ENCODE measurements at places on chromosomes 1 and 21. TPM values are rescaled to one million over a fixed set of nuclear protein-coding genes. Genes with fewer than 3 reads are reported as not detected.

DNA sequence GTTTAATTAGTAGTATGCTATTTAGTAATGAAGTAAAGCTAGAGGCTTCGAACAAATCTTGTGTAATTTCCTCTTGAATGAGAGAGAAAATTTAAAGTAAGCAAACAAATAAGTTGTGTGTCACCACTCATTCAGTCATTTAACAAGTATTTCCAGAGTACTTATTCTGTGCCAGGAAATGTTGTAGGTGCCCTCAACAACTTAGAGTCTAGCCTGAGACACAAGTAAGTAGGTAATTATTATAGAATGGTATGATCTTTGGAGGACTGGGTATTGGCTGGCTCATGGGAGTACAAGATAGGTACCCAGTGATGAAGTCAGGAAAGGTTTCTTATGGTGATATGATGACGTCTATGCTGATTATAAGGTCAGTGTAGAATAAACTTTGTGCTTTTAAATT, 17.4 kb upstream of the METTL18 start:
- DNase-seq = no peak

DNA sequence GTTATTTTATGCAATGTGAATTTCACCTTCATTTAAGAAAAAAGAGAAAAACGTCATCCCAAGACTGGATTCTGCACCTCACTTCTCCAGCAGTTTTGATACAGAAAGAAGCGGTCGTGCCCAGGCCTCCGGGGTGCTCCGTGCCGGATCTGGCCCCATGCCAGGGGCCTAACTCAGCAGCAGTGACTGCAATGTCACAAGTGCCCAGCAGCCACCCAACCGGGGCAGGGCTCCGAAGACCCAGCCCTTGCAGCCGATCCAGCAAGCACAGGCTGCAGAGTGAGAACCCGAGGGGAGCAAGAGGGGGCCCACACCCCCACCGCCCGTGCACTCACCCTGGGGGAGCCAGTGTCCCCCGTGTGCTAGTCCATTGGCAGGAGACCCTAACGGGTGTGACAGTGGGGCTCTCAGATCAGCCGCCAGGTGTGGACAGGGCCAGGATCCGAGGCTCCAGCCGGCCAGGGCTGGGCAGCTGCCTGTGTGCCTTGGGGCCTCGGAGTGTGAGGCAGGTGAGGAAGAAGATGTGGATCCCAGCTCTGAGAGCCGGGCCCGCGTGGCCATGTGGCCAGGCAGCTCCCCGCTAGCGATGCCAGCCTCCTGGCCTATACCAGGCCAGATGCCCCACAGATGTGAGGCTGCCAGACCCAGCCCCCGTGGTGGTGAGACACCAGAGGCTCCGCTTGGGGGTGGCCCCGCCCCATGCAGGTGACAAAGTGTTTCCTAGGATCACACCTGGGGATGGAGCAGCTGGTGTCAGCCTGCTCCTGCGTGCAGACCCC, 60.6 kb downstream of the MEGF6 start:
- DNase-seq = no peak

GRCh38 chr1:114250683-114251572, 97.3 kb upstream of the SYT6 start:
- no peak for DNase-seq

- DNase-seq = peak; percentile 98
These were observed 382 bp upstream of the RASAL2 start for GRCh38 chr1:178093494-178093950.

Gene NLRP3
- 4.0 TPM for total RNA-seq

Gene FCRL6
- total RNA-seq = 1.4 TPM
